ENCODE measurements at places on chromosomes 16 and 17.

GRCh38 chr16:10558305-10558704 lies 22.1 kb downstream of the EMP2 start:
- no peak for DNase-seq

GRCh38 chr17:75922173-75922961 lies 17.7 kb upstream of the MRPL38 start:
- no peak for DNase-seq

DNA sequence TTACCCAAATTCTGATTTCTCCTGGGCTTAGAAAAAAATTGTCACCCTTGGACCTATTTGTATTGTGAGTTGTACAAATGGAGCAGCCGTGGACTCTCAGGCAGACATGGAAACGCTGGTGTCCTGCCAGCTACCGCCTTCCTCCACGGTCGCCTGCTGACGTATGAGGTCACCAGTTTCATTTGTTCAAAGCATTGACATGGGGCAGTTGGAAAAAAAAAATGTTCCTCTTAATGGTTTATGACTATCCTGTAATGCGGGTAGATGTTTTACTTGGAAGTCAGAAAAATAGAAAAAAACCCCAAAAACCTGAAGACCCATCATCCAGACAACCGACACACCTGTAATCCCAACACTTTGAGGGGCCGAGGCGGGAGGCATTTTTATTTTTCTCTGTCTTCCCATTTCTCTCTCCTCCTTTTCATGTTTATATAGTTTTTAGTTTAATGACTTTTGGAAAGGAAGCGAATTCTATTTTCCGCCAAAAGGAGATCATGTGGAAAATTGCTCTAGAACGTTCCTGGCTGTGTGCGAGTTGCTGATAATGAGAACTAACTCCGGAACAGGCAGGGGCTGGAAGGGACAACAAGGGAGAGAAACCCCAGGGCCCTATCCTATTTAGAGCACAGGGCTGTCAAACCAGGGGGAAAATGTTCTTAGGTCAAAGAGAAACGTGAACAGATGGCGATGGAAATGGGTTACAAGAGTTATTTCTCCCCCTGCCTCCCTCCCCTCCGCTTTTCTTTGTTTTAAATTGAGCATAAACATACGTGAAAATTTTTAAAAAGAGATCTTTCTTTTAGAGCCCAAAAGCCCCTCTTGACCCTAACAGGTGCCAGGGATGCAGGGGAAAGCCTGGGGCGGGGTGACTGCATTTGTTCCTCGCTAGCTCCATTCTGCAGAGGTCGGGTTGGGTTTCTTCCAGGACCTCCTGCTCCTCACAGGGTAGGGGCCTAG lies 13.7 kb downstream of the DNAH17 start:
- no peak for DNase-seq

DNA sequence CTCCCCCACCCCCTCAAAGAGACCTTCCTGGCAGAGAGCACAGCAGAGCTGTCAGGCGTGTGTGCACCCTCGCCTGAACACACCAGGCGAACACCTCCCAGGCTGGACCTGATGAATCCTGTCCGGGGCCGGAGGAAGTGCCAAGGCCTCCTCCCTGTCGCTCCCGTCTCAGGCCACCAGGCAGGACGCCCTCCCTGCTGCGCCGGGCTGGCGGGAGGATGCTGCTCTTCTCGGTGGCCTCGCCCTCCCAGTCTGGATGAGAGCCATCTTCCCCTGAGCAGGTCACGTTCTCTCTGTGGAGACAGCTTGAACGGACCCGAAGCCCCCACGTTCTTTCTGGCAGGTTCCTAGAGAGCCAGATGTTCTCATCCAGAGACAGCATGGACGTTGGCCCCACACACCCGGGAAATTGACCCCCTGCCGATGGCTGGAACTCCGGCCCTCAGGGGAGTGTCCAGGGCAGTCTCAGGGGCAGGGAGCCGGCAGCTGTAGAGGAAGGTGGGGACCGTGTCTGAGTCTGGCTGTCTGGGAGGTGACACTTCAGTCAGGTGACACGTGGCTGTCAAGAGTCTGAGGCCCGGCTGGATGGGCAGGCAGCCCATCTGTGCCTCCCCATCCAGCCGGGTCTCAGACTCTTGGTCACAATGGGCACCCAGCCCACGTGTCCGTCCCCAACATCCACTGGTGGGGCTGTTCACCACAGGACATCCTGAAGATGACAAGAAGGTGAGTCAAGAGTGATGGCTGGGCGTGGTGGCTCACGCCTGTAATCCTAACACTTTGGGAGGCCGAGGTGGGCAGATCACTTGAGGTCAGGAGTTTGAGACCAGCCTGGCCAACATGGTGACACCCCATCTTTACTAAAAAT lies 5.0 kb upstream of the TIMP2 start:
- no peak for DNase-seq

DNA sequence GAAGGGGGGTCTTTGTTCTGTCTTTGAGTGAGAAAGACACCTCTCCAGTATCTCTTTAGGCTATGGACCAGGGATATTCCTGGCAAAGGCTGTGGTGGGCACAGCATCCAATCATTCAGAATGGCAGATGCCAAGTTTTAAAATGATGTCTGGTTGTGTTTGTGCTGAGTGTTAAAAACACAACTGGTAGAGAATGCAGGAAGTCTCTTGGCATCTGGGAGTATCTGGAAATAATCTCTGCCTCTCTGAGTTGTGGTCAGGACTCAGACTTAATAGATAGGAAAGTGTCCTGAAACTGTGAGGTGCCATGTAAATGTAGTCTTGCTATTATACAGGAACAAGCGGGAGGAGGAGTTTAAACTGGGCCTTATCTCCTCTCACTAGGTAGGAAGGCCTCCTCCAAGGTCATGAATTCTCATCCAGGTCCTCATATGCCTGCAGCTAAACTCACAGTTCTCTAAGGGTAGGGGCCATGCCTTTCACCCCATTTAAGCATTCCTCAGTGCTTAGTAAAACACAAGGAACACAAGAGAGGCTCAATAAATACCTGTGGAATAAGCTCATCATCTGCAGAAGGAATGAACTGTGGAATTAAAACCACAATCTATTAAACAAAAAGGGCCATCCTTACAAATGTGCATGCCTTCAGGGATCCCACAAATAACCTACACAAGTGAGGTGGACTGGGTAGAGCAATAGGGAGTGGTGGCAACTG lies 317.6 kb downstream of the CBLN1 start:
- DNase-seq = no peak

- DNase-seq = peak; percentile 82
Observed at GRCh38 chr17:79728169-79728907, 2.4 kb upstream of the ENPP7 start.

GRCh38 chr17:13647543-13648021 lies 45.9 kb upstream of the HS3ST3A1 start:
- DNase-seq = no peak

- no peak for DNase-seq
Observed at GRCh38 chr17:75910699-75911098, 6.0 kb upstream of the MRPL38 start.

- DNase-seq = no peak
Observed at GRCh38 chr16:243348-243747, 8.7 kb downstream of the FAM234A start.

DNA sequence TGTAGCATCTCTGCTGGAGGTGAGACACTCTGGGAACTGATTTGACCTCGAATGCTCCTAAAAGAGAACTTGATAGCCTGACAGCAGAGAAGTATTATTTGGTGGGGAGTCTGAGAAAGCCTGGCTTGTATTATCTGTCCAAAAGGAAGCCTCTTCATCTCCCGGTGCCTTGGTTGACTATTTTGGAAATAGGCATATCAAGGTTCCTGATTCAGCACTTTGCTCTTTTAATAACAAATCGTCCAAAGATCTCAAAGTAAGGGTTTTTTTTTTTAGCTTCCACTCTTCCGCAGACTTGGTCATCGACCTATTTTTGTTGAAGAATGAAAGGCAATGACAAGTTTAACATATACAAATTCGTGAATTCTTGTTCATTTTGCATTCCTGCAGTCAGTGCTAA lies 14.8 kb downstream of the TMEM186 start:
- DNase-seq = no peak

- DNase-seq = no peak
Observed at GRCh38 chr17:41976142-41976768, 9.7 kb downstream of the CNP start.

DNA sequence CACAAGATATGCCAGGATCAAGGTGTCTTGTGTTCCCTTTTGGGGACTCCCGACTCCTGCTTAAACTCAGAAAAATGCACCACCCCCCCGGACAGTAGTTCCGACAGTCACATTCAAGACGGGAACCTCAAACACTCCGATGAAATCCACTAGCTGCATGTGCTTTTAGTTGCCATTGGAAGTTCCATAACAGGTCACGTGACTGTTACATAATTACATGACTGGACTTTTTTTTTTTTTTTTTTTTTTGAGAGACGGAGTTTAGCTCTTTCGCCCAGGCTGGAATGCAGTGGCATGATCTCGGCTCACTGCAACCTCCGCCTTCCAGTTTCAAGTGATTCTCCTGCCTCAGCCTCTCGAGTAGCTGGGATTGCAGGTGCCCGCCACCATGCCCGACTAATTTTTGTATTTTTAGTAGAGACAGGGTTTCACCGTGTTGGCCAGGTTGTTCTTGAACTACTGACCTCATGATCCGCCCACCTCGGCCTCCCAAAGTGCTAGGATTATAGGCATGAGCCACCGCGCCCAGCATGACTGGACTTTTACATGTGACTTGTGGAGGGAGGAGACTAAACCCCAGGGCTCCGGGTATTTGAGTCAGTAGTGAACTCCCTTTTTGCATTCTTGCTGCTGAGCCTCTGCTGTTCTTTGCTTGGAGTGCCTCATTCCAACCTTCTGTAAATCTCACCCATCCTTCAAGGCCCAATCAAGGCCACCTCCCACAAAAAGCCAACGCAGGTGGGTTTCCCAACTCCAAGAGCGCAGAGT lies 1.6 kb downstream of the SIRT7 start:
- DNase-seq = no peak

DNA sequence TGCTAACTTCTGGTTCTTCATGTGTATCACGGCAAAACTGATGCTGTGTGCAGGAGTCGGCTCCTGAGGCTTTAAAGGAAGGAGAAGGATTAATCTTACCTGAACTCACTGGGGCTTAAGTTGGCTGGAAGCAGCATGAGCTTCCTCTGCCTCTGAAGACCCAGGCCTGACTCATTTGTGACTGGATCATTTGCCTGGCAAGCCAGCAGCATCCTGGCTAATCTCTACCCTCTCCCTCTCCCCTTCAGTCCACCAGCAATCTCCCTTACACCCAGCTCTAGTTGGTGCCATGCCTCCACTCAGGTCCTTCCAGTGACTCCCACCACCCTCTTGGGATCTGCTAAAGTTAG lies 150.3 kb downstream of the IRX3 start:
- no peak for DNase-seq
